ENCODE measurements at places on chromosomes 2 and 18. TPM values are rescaled to one million over a fixed set of nuclear protein-coding genes. Genes with fewer than 3 reads are reported as not detected.

Gene NOL4
- 0.48 TPM for total RNA-seq

- no peak overlapping the region for H3K27ac ChIP-seq
- H3K36me3 ChIP-seq = no peaks in the 10 kb centered on the region
- no peak overlapping the region for H3K4me3 ChIP-seq
- peaks cover 31% of the 10 kb centered on the region for H3K4me1 ChIP-seq
Measured at GRCh38 chr2:229909090-229909489, 12.7 kb downstream of the TRIP12 start.

- no peak for DNase-seq
- no peak overlapping the region for H3K27ac ChIP-seq
- peaks cover 3% of the 10 kb centered on the region for H3K4me1 ChIP-seq
Measured at GRCh38 chr2:204686406-204686805, 141.1 kb downstream of the PARD3B start.

DNA sequence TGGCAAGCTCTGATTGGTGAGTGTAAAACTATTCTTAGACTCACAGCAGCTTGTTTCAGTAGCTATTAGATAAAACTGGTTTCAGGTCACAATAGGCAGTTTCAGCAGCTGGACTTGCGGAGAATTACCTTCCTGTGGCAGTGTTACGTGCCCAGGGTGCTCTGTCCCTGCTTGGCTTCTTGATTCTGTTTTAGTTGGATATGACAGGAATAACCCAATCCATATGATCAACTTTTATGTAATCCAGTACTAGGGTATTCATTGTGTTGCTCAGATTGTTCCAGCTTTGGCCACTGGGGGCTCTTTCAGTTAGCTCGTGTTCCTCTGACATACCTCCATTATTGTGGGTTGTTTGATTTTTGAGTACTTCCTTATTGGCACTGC, 43.1 kb downstream of the INPP4A start:
- H3K4me1 ChIP-seq = no peaks in the 10 kb centered on the region
- H3K36me3 ChIP-seq = no peaks in the 10 kb centered on the region
- no peak overlapping the region for H3K27ac ChIP-seq

Gene QPCT
- total RNA-seq = 0.33 TPM

Gene FIGLA
- total RNA-seq = not detected

Gene ALPG
- total RNA-seq = not detected

- no peaks in the 10 kb centered on the region for H3K36me3 ChIP-seq
- H3K4me1 ChIP-seq = no peaks in the 10 kb centered on the region
- H3K4me3 ChIP-seq = no peak overlapping the region
- H3K27ac ChIP-seq = no peak overlapping the region
- no peaks in the 10 kb centered on the region for H3K27me3 ChIP-seq
Measured at GRCh38 chr2:56047136-56047535, 123.6 kb upstream of the EFEMP1 start.

Gene NCKAP1
- total RNA-seq = 90.4 TPM

- DNase-seq = no peak
- H3K27me3 ChIP-seq = peaks cover 100% of the 10 kb centered on the region
- no peak overlapping the region for H3K4me3 ChIP-seq
- H3K36me3 ChIP-seq = no peaks in the 10 kb centered on the region
- H3K4me1 ChIP-seq = no peaks in the 10 kb centered on the region
Measured at GRCh38 chr2:218885981-218886947, 5.6 kb downstream of the WNT10A start.

Gene PLGLB1
- 0.92 TPM for total RNA-seq

All from cardiac muscle cell (in vitro differentiated cells and primary cell).